Thoracic aorta (tissue), 2 donors: ENCODE measurements at places on chromosomes 5 and 9.

DNA sequence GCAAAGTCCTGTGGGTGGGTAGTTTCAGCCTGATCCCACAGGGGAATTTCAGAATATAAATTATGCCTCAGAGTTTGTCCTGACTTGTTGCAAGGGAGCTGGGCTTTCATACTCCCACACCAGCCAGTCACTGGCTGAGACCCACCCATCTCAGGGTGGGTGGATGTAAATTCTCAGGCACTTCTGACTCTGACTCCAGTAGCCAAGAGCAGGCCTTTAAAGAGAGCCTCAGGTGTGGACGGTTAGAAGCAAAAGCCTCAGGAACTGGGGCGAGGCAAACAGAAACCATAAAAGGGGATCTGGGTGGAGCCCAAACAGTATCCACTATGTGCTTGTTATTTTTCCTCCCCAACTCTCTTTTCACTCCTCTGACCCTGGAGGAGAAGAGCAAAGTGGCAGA, 28.6 kb upstream of the FBXW11 start:
- no peak for DNase-seq

DNA sequence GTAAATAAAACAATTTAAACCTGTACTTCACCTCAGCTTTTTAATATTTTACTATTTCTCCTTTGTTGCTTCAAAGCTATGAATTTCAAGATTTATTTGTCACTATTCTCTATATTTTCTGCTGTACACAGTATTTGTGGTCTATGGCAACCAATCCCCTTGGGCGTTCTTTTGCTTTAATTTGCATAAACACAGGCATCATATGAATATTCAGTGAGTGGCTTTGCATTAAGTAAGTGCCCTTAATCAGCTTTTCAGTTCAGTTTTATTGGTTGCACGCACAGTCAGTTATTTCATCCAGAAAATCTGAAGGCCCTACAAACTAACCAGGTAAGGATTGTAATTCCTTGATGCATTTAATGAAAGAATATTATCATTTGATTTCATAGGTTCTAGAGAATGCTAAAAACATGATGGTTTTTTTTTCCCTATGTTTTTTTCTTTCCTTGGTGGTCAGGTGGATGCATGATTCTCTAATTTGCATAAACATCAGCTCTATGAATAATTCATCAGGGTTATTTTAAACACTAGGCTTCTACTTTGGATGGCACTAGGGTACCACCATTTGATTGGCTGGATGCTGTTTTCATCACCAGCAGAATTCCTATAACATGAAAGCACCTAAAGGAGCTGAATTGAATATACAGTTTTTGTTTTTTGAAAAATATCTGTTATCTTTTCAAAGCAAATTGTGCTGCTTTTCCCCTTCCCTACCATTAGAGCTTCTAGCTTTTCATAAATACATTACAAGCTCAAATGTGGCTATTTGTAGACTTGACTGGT, 249.2 kb upstream of the CCNH start:
- no peak for DNase-seq

GRCh38 chr5:122377026-122377425, 65.0 kb downstream of the SNCAIP start:
- no peak for DNase-seq

GRCh38 chr5:141150224-141150992, 551 bp downstream of the PCDHB6 start:
- no peak for DNase-seq

DNA sequence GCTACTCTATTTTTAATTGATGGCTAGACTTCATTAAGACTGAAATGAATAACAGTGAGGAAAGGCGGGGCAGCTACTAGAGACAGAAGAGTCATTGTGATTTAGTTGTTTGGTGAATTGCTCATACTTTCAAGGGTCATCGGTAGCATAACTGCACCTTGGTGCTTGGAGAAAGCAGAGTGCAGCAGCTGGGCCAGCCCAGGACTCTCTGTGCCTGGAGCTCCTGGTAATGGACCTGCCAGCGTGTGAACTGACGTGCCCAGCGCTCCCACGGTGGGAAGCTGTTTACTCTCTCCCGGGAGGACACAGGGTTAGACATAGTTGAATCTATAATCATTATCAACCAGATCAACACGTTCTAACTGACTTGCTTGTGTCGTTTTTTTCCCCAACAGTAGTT, 42.9 kb downstream of the LURAP1L start:
- DNase-seq = no peak

GRCh38 chr9:138014563-138014945, 137.0 kb downstream of the CACNA1B start:
- no peak for DNase-seq

DNA sequence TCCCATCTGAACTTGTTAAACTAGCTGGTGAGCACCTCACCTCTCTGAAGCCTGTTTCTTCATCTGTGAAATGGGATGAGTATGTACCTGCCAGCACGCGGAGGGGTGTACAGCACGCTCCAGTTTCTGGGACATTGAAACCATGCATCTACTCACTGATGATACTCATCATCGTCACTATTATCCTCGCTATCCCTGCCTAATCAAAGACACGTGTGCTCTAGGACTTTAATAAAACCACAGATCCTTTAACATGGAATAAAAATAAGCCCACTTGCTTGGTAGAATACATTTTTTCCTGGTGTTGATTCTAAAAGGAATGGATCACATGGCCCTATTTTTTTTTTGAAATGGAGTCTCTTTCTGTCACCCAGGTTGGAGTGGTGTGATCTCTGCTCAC, 37.3 kb upstream of the POMT1 start:
- no peak for DNase-seq

GRCh38 chr5:158819095-158819494, 280.6 kb downstream of the EBF1 start:
- DNase-seq = no peak
